SJCRH30 (cell line): ENCODE measurements at places on chromosomes 7 and 10.

DNA sequence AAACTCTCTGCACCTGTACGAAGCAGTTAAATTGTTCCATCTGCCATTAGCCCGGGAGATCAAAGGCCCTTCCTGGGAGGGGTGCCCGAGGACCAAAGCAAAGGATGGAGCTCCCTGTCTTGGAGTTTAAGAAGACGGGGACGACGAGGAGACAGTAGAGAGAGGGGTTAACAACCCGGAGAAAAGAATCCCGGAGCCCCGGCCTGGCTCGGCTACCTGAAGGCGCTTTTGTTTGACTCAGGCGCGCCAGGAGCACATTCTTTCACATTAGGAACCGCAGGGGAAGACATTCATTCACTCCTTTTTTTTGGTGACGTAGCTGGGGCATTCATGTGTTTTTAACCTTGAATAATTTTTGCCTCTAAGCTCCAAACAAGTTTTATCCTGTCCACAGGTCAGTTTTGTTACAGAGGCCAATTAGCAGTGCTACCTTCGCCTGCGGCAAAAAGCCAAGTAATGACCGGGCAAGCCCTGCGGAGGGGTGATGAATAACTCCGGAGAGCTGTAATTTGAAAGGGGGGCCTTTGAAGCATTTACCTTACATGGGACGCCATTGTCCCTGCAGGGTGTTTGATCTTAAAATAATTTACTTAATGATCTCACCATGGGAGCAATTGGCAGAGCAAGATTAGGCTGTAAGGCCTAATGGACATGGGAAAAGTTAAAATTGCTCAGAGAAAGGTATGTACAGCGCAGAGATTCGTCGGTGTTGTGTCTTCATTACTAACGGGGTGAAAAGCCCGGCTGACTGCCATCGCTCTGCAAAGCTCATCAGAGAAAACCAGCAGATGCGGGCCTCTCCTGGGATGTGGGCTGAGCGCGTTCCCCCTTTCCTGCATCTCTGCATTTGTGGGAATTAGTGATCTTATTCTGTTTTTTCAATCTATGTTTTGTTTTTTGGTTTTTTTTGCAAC, 258.0 kb upstream of the SP4 start:
- no peak for DNase-seq

DNA sequence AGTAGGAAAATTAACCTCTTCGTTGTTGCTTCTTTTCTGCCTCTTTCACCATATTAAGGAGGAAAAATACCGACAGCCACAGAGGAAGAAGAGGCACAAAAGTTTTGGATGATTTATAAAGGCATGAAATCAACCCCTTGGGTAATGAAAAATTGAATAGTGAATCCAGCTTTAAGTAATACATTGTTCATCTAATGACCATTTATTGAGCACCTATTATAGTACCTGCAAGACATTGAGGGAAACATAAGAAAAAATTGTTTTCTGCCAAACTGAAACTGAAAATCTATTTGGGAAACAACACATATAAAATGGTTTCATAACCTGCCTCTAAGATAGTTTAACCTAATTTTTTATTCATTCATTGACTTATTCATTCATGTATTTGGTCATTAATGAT, 8.2 kb downstream of the ECHDC3 start:
- no peak for DNase-seq

- DNase-seq, result no peak
Observed at GRCh38 chr7:157235357-157236333, 96.9 kb downstream of the UBE3C start.

- DNase-seq, result no peak
Observed at GRCh38 chr10:124763267-124763666, 19.1 kb upstream of the FAM53B start.

DNA sequence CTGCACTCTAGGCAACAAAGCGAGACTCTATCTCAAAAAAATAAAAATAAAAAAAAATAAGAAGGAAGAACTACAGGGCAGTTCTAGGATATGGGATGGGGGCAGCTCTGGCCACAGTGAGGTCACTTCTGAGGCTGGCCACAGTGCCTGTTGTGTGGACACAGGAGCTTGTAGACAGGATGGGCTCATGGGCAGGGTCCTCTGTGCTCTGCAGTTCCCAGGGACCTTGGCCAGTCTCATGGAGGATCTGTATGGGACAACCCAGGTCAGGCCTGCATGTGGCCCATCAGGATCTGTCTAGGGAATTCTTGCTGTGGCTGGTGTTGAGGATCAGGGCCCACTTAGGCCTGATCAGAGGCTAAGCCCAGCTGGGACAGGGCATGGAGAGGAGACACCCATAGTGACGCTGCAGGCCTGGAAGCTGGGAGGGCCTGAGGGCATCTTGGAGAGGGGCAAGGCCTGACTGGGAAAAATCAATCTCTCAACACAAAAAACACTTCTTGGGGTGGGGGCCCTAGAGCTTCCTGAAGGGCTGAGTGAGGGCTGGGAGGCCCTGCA, 19.4 kb upstream of the PAX2 start:
- DNase-seq, result no peak

DNA sequence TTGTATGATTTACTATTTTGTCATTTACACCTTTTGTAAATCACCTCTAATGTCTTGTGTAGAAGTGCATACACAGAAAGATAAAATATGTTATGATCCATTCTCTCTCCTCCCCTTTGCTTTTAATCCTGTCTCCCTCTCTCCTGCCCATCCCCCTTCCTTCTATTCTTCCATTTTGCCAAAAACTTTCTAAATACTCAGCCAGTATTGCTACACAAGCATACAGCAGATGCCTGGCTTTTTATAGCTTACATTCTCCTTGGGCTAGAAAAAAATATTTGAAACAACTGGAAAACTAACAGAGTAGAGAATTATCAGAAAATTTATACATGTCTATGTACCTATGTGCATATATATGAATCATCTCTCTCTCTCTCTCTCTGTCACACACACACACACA, 308.7 kb upstream of the BMPER start:
- no peak for DNase-seq

- DNase-seq, result no peak
Observed at GRCh38 chr10:132143162-132143561, 43.6 kb upstream of the DPYSL4 start.

DNA sequence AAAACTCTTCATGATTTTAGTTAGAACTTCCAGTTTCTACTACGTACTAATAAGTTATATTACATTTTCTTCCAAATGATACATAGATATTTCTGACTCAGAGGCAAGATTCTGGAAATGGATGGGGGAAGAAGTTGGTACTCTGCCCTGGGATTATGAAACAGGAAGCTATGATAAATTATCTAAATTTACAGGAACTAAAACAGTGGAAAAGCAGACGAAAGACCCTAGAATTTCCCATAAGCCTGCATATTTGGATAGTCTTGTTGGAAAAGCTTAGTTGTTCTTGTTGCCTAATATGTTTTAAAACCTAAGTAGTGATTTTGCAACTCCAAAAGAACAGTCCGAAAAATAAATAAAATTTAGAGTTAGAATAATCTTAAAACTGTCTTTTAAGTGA, 21.8 kb downstream of the CFAP69 start:
- DNase-seq, result no peak

DNA sequence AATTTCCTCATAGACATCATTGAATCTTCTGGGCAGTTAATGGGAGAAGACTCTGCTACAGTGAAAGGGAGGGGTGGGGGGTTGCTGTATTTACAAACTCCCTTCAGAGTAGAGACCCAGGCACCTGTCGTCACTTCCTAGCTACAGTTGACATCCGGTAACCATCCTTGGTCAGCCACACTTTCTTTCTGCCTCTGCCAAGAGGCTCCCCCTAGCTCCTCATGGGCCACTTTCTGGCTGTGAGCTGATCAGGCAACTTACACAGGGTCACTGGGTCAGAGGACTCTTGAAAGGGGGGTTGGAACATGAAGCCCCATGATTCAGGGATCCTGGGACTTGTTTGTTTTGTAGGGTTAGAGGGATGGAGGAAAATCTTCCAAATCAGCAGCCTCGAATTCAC, 1.2 kb downstream of the TECPR1 start:
- no peak for DNase-seq

GRCh38 chr7:105644937-105645336, 63.6 kb upstream of the EFCAB10 start:
- no peak for DNase-seq

- no peak for DNase-seq
Observed at GRCh38 chr7:149664666-149665065, 108.7 kb downstream of the ZNF467 start.

DNA sequence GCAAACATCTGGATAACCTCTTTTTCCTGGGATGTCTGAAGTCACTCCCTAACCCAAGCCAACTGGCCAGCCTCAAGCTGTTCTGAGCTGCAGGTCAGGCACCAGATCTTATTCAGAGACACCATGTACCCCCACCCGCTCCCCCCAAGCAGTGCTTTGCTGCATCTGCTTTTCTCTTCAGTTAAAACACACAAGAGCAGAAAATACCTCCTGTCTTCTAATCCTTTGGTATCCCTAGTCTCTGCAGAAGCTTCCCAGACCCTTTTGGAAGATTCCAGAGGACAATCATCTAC, 3.0 kb downstream of the ZNF488 start:
- no peak for DNase-seq

- no peak for DNase-seq
Observed at GRCh38 chr10:78712147-78712546, 356.6 kb upstream of the ZMIZ1 start.

- no peak for DNase-seq
Observed at GRCh38 chr10:61169294-61169693, 225.3 kb upstream of the RHOBTB1 start.

DNA sequence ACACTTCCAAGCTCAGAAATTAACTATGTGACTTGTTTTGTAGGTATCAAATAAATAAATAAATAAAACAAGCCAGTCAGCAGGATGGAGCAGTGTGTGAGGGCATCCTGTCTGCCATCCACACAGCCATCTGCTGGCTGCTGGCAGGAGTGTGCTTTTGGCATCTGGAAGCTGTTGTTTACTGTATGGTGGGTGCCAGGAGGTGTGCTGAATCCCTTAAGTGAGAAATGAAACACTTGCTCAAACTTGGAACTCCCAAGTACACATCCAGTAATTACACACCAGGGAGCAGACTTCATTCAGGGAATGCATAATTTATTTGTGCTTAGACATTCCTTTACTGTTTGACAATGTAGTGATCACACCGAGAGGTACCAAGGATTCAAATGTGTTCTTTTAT, 16.9 kb upstream of the TAX1BP1 start:
- no peak for DNase-seq

DNA sequence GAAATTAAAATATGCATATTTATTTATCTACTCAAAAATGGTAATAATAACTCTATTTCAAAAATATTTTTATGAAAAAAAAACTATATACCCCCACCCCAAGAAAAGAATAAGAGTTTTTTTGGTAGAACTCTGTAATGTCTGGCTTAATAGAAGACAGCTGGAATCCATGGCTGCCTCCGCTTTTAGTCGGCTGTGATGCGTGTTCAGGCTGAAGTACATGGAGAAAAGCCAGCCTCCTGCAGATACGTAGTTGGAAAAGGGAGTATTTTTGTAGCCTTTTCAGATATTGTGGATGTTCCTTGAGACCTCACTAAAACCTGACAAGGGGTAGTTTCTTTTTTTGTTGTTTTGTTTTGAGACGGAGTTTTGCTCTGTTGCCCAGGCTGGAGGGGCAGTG, 10.0 kb downstream of the FOXK1 start:
- no peak for DNase-seq

- no peak for DNase-seq
Observed at GRCh38 chr7:141462958-141463357, 88.3 kb upstream of the AGK start.

DNA sequence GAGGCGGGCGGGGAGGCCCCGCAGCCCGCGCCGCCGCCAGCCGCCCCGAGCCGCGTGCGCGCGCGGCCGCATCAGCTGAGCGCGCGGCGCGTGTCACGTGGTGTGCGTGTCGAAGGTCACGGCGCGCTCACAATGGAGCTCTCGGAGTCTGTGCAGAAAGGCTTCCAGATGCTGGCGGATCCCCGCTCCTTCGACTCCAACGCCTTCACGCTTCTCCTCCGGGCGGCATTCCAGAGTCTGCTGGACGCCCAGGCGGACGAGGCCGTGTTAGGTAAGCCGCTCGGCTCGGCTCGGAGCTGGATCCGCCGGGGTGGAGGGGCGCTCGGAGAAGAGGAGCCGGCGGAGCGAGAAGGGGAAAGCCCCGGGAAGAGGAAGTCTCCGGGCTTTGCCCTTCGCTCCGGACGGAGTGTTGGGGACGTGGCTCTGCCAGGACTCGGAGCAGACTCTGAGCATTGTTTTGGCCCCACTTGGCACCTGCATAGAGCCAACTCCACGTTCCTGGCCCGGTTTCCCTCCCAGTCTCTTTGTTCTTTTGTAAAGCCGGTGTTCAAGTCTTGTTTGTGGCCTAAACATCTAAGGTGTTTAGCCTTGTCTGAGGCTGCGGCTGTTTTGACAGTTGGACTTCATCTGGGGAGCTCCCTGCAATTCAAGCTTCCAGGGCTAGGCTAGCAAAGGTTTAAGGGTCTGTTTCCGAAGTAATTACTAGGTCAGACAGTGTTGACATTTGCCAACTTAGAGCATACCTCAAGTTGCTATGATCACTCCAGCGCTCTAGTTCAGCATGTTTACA, at the start of gene COMMD3:
TSS of gene COMMD3 (plus strand) at position 103 of the 790 bp plus-strand sequence. CDS start at position 133, 30 bp downstream.
- peak; percentile 89 for DNase-seq

DNA sequence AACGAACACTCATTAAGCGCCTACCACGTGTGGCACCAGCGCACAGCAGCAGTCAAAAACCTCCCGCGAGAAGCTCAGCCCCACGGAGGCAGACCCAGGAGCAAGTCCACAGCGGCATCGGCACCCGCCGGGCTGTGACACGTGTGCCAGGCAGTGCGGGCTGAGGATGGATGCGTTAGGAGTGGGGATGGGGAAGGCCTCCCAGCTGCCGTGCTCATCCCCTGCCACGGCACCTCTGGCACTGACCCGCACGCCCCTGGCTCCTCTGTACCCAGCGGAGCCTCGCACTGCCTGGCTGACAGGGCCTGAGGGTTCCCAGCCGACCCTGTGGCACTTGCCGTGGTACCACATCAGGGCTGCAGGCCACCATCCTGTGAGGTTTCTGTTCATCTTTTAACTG, 16.8 kb downstream of the CFAP46 start:
- no peak for DNase-seq
